Coronary artery (tissue), 2 donors: ENCODE measurements at places on chromosomes 3 and 15.

- no peak for DNase-seq
Measured at GRCh38 chr15:27223179-27223578, 252.2 kb downstream of the GABRG3 start.

GRCh38 chr3:143596957-143597642 is 251.2 kb downstream of the SLC9A9 start:
- DNase-seq = no peak

- DNase-seq = no peak
Measured at GRCh38 chr3:38049358-38050126, 10.5 kb downstream of the DLEC1 start.

DNA sequence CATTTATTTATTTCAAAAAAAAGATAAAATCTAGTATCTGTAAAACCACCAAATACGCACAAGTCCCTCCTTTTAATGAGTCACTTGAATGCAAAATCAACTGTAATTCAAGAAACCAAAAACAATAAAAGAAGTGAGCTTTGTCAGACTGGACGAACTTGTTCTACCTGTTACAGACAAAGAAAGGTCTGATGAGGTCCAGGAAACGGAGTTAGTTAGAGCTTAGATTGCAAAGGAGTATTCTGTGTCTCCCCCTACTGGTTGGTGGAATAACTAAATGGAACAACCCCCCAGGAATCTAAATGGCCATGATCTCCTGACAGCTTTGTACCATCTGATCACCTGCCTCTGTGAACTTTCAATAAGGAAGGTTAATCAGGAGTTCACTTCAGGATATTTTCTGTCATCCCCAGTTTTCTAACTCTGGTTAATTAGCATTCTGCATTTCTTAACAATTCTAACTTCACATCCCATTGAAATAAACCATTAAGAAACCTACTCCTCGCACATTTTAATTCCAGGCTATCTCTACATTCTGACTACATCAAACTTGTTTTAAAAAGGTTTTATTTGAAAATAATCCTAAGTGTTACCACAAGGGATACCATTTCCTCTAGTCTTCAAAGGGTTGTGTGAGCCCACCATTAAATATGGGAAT is 333.0 kb upstream of the SATB1 start:
- no peak for DNase-seq

- DNase-seq = no peak
Measured at GRCh38 chr3:152185891-152186630, 82.7 kb upstream of the MBNL1 start.

DNA sequence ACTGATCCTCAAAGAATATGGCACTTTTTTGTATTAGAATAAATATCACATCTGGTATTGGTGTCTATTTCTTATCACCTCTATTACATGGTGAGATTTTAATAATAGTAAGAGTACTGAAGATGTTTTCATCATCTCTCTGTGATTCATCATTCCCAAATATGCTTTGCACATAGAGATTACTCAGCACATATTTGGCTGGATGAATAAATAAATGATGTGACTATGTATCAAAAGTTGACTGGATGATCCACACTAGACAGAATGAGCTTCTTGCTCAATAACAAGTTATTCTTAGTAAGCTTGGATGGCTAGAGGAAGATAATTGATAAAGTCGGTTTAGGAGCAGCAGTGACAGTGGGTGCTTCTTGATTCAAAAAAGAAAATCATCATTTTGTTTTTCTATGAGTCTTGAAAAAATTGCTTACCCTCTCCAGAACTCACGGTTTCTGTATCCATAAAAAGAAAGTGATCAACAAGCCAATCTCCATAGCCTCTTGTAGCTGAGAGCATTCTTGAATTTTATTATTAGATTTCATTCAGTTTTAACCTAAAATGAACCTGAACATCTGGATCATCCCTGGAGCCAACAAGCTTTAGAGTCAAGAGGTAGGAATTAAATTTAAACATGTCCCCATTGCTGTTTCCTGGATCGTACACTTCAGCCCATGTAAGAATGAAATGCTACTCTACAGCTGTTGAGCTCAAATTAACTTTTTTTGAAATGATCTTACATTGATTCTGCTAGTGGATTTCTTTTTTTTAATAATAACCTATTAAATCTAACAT is 104.8 kb upstream of the OSTN start:
- DNase-seq = no peak

- no peak for DNase-seq
Measured at GRCh38 chr3:52313774-52314188, 2.3 kb upstream of the DNAH1 start.

DNA sequence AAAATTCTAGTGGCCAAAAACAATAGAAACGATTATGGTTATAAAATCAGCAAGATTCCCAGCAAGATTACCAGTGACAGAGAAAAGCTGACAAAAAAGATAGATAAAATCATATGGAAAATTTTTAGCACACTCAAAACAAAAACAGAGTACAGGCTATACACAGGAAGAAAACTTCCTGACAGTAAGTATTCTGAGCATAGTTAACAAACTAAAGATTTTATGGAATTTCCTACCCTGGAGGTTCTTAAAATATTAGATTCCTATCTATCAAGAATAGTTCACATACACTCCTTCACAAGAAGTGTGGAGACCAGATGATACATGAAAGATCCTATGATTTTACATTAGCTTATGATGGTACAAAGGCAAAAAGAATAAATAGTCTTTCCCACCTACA is 50.8 kb downstream of the ZNF148 start:
- no peak for DNase-seq

DNA sequence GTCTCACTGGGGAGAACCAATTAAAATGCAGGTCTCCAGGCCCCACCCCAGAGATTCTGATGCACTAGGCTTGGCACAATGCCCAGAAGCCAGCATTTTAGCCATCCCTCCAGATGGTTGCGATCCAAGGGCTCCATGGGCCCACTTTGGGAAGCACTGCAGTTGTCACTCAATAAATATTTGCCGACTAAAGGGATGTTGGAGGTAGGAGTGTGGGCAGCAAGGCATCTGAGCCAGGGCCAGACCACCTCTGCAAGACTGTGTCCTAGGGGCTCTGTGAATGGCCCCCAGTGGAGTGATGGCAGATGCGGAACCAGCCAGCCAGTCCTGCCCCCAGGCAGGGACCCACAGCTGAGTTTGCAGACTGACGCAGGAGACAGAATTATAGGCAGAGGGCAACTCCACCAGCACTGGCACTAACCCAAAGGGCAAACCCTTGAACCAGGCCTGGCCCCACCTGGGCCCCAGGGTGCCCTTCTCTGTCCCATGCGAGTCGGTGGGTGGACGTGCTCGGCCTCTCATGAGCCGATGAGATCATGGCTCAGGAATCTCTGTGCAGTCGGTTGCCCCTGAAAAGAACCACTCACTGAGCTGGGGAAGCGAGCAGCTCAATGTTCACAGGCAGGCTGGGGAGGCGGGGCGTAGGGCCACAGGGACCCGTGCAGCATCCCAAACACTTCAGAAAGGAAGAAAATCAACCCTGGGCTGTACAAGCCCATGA is 49.7 kb downstream of the SEMA5B start:
- peak; percentile 83 for DNase-seq

DNA sequence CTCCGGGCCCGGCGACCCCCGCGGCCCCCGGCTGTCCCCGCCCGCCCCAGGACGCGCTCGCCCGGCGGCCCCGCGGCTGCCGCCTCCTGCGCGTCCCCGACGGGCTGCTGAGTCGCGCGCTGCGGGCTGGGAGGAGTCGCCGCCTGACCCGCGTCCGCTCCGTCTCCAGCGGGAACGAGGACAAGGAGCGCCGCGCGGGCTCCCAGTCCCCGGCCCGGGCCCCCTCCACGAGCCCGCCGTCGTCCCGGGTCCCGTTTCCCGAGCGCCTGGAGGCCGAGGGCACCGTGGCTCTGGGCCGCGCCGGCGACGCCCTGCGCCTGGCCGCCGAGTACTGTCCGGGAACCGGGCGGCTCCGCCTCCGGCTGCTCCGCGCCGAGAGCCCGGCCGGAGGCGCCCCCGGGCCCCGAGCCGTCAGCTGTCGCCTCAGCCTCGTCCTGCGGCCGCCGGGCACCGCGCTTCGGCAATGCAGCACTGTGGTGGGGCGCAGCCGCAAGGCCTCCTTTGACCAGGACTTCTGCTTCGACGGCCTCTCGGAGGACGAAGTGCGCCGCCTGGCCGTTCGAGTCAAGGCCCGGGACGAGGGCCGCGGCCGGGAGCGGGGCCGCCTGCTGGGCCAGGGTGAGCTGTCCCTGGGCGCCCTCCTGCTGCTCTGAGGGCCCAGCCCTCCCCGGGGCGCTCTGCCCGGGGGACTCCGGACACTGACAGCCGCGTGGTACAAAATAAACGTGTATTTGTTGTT is 1.5 kb downstream of the C2CD4A start:
- no peak for DNase-seq

- no peak for DNase-seq
Measured at GRCh38 chr15:89828281-89829145, 13.9 kb upstream of the ANPEP start.

DNA sequence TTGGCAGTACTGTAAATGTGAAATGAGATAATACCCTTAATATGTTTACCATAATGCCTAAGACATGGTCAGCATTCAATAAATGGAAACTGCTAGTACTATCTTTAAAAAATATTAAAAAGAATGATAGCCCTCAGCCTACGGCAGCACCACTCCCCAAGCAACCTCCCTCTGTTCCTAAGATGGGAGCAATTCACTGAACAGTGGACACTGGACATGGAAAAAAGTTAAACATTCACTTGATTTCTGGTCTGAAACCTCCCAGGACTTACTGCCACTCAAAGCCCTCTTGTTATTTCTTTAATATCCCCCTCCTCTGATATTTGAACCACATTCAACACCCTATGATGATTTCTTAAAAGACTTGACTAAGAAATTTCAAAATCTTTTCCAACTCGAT is 27.0 kb downstream of the NEK4 start:
- DNase-seq = no peak

GRCh38 chr3:151314137-151314536 is 2.5 kb downstream of the GPR87 start:
- DNase-seq = no peak

DNA sequence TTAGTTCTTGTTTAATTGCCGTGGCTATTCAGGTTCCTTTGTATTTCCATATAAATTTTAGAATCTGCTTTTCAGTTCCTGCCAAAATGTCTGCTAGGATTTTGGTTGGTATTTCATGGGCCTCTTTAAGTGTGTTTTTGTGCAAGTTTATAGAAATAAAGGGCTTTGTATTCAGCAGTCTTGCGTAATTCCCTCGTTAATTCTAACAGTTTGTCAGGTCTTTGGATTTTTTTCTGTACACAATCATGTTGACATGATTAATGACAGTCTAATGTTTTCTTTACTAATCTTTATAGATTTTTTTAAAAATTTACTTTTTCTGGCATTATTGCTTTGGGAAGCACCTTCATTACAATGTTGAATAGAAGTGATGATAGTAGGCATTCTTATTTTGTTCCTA is 120.9 kb downstream of the NEK11 start:
- no peak for DNase-seq

DNA sequence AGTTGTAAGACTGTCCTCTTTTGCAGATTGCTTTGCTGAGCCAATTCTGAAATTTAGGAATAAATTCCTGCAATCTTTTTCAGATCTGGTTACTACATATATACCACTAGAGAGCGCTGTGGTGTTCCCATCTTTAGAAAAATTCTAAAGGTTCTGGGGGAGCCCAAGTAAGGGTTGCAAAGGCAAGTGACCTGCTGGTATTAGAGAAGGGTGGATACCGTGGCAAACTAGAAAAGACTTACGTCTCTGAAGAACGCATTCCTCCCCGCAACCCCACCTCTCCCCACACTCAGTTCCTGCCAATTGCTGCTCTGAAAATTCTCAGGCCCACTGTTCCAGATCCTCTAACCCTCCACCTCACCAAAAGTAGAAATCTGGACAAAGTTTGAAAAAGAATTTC is 48.5 kb downstream of the EFHB start:
- no peak for DNase-seq

DNA sequence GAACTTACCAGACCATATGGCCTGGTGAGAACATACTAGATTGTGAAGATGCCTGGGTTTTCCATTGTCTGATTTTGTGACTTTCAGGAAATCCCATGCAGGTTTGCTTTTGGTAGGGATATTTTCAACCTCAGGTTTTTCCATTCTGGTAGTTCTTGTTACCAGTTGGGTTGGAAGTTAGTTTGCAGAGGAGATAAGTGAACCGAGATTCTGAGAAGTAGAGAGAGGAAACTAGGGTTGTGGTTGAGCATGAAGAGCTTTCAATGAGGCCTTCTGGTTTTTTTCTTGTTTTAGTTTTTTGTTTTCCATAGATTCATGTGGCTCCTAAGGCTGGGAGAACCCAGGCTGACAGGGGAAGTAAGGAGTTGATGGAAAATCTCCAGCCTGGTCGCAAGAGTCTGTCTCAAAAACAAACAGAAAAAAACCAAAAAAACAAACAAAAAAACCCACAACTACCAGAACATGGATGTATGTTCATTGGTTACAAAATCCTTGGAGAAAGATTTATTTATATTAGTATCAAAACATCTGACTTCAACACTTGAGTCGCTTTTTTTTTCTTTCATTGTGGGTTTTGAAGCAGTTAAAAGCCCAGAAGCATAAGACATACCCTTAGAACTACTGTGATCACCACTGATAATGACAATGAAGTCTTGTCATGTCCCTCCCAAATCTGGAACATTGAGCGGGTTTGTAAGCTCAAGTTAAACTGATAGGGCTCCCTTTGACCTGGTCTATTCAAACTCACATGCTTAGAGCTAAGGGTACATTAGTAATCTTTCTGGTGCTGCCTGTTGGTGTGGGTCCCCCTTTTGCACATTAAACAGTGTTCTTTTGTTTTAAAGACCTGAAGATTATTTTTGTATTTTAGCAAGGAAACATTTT is 3.2 kb downstream of the GPR171 start:
- DNase-seq = no peak

- no peak for DNase-seq
Measured at GRCh38 chr15:75455982-75456531, 4.6 kb upstream of the SIN3A start.

GRCh38 chr3:140180603-140181002 is 245.6 kb downstream of the CLSTN2 start:
- DNase-seq = no peak

DNA sequence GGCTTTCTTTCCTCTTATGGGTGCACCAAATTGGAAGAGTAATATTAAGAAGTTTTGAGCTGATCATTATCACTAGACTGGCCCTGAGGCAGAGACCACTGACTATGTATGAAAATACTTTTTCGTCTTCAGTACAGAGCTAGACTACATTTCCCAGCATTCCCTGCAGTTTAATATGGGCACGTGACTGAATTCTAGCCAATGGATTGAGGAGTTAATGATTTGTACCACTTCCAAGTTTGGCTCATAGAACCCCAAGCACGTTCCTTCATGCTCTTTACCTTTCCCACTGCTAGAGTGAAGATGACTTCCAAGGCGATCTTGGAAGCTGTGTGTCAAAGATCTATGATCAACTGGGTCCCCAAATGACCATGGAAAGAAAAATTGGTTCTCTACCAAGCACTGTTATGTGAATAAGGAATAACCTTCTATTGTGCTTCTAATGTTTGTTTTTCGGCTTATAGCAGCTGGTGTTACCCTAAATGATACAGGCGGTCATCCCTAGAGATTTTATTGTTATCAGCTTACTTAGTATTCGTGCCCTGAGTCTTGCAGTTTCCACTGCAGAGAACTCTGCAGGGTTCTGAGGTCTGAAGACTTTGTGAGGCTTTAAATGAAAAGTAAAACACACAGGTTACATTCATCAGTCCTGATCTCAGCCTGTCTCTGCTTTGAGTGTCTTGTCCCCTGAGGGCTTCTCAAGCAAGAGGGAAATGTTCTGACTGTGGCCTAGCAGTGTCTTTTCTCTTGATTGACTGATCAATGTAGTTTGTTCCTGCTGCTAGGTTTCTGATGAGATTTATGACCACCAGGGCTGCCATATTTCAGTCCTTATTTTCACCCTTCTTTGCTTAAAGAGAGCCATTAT is 486.8 kb downstream of the PDCD6IP start:
- DNase-seq = no peak
